ENCODE measurements at places on chromosomes 1 and 21.

DNA sequence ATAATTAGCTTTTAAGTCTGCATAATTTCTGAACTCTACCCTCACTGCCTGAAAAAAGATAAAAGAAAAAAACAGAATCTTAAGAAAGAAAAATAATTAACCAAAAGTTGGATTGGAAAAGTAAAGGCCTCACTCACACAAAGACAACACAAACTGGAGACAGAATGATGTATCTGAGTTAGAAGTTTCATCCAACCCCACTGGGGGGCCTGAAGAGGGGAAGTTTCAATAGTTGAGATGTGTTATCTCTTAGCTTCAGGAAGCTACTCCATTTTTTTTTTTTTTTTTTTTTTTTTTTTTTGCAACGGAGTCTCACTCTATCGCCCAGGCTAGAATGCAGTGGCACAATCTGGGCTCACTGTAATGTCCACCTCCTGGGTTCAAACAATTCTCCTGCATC lies 19.9 kb downstream of the SYDE2 start:
- DNase-seq, result no peak

GRCh38 chr1:113990530-113990929 lies 11.3 kb downstream of the OLFML3 start:
- DNase-seq, result no peak

GRCh38 chr1:31980835-31981455 lies 32.7 kb upstream of the KHDRBS1 start:
- DNase-seq, result no peak

GRCh38 chr1:47738560-47739182 lies 258.5 kb downstream of the TRABD2B start:
- DNase-seq, result no peak

GRCh38 chr1:82446236-82446635 lies 645.5 kb downstream of the ADGRL2 start:
- no peak for DNase-seq

GRCh38 chr1:206864939-206865671 lies at the start of gene IL20:
Gene IL20, plus strand, starts transcription at chr1:206865623. Its CDS starts 230 bp downstream, at chr1:206865853.
- DNase-seq, result peak; percentile 73

GRCh38 chr1:226637147-226637935 lies 88.8 kb downstream of the STUM start:
- DNase-seq, result no peak

- no peak for DNase-seq
Measured at GRCh38 chr1:28258628-28259251, 578 bp upstream of the SESN2 start.

DNA sequence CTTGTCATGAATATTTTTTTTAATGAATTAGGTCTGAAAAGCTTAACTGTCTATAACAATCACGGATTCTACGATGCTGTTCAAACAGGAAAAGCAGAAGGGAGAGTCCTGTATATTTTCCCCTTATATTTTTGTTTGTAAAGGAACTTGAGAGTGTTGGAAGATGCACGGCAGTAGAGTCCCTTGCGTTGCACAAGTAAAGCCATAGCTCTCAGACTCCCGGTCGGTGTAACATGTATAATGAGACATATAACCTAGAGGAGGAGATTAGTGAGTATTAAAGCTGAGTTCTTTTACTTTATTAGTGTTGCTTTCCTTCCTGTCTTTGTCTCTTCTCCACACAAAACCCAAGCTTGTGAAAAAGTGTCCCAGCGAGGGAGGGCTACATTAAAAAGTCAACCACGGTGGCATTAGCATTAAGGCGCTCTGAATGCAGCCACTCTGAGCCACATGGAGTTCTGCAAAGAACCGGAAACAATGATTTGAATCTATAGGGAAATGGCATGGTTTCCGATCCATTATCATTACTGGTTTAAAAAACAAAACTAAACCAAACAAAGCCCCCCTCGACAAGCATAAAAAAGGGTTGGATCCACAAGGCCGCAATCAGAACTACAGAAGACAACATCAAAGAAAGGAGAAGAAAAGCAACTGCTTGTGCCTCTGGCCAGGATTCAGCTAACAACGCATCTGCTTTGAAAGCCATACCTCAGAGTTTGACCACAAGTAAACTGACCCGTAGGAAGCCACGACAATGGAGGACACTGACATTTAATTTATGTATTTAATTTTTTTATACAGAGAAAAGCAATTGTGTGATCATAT lies 356.8 kb downstream of the LMO4 start:
- DNase-seq, result no peak

DNA sequence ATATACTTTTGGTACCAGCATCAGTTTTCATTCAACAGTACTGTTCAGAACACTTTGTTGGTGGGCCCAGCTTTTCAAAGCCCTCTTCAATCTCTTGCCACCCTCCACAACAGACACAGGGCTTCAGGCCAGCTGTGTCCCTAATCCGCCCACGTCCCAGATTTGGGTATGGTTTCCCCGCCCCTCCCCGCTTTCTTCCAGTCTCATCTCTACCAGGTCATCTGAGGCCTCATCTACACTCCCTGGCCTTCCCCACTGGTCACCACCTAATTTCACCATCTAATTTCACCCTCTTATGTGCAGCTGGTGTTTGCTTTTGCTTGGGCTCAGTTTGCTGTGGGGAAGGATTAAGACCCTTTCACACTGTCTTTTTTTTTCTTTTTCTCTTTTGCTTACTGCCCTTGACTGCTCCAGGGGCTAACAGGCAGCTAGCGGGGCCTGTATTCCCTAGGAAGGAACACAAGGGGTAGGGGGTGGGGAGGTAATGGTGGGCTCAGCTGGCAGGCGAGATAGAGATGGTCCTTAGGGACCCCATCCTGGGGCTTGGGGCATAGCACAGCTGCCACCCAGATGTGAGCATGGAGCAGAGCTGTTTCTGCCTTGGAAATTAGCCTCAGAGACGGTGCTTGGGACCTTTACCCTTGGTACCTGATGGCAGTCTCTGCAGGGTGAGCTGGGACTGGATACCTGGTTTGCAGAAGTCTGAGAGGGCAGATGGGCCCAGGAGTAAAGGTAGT lies 3.8 kb upstream of the EPB41 start:
- DNase-seq, result no peak

- DNase-seq, result no peak
Measured at GRCh38 chr1:200921571-200922110, 26.9 kb downstream of the INAVA start.

DNA sequence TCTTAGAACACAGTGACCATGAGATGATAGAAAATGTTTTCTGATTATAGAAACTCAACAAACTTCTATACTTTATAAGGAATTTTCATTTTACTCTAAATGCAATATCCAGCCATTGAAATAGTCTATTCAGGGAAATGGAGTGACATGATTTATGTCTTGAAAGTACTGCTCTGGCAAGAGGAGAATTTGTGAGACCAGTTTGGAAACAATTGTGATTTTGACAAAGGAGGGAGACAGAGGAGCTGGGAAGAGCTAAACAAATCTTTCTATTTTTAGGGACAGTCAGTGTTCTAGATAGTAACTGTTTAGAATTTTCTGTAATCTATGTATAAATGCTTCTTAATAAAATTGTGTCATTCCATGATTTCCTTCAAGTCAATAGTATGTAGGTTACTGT lies 252.3 kb downstream of the FMN2 start:
- DNase-seq, result no peak

GRCh38 chr1:119000371-119001180 lies 12.4 kb upstream of the TBX15 start:
- no peak for DNase-seq

- no peak for DNase-seq
Measured at GRCh38 chr1:151994956-151995355, 1.3 kb upstream of the S100A10 start.

GRCh38 chr1:11684070-11684469 lies 3.1 kb upstream of the MAD2L2 start:
- DNase-seq, result no peak

DNA sequence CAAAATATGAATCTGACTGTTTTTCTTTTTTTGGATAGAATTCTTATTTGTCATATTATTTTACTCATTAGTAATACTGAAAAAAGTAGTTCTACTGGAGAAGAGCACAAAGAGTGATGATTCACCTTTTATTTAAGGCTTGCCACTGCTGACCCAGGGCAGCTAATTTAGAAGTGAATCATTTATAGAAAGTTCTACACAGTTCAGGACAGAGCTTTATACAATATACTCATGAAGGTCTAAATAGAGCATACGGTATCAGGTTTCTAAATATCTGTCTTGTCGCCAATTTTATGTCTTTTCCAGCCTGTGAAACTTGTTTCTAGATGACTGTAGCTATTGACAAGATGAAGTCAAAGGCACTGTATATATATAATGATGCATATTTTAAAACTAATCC lies 25.0 kb downstream of the GIPC2 start:
- DNase-seq, result no peak

GRCh38 chr1:210882414-210883221 lies 251.3 kb downstream of the KCNH1 start:
- no peak for DNase-seq

DNA sequence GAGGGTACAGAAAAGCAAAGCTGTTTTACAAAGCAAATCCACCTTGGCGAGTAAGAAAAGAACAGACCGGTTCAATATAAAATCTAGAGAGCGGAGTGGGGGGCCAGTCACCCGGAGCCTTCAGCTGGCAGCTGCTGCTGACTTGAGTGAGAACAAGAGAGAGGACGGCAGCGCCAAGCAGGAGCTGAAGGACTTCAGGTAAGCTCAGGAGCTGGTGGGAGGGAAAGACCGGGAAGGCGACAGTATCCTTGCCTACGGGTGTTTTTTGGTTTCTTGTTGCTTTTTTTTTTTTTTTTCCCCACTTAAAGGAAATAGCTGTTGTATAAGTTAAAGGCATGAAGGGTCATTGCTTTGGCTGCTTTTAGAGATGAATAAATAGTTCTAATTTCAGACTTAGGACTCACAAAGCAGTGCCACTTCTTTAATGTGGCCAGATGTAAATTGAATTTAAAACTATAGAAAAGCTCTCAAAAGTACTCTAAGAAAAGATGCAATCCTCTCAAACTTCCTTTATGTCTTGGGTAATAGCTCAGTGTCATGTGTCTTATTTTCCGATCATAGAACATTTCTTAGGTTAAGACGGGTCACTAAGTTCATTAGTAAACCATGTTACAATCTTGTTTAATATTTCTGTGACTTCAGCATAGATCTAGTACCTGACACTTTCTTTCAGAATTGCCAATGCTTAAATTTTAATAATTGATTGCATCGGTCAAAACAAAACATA lies 82.8 kb downstream of the PRDM2 start:
- DNase-seq, result no peak

DNA sequence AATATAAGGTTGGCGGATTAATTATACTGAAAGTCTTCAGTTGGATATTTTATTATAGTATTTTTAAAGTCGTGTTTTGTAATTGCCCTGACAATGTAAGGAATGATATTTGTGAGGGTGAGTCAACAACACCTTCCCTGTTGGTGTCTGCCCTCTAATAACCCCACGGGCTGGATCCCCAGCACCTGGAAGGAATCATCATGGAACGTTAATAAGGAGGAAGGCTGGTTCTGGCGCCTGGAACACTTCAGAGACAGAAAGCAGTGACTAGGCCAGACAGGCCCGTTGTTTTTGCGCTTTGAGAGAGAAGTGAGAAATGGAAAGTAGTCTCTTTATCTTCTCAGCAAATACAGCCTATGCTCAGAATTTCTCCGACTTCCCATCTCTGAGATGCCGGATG lies 31.6 kb downstream of the TEX35 start:
- no peak for DNase-seq

DNA sequence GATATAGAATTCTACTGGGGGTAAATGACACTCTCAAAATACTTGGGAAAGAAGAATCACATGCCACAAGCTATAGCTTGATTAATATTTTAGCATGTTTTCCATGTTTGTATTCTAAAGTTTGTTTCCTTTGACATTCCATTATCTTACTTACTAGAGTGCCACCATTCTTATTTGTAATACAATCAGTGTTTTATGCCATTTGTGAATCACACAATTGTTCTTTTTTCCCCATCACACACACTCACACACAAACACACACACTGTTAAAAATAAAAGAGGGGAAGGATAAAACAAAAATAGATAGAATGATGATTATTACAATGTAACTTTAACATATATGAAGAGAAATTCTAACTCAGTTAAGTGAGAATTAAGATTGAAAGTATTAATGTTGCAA lies 16.0 kb upstream of the TEKT2 start:
- no peak for DNase-seq

DNA sequence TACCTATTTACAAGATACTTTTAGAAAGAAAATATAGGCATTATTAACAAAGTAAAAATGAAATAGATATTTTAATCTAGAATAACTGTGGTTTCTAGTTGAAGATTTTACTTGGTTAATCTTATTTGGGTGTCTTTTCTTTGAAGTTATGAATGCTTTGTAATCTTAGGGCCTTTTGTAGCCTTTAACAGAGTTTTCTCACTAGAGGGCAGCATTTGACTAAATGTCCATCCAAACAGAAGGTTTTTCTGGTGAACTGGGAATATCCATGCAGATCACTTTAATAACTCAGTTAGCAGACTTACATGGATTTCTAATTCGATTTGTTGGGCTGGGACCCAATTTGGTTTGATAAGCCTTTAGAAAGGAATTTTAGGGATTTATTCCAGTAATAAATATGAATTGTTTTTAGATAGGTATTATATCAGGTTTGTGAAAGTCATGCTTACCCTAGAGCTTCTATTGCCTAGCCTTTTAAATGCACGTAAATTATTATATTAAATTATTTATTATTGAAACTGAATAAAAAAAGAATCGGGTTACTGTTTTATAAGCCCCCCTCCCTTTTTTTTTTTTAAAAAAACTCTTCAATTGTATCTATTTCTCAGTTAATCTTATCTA lies 119.7 kb downstream of the ZNF326 start:
- DNase-seq, result no peak

GRCh38 chr21:43906585-43907370 lies 41.8 kb downstream of the AGPAT3 start:
- DNase-seq, result no peak

- no peak for DNase-seq
Measured at GRCh38 chr1:218294546-218294945, 9.5 kb downstream of the RRP15 start.

DNA sequence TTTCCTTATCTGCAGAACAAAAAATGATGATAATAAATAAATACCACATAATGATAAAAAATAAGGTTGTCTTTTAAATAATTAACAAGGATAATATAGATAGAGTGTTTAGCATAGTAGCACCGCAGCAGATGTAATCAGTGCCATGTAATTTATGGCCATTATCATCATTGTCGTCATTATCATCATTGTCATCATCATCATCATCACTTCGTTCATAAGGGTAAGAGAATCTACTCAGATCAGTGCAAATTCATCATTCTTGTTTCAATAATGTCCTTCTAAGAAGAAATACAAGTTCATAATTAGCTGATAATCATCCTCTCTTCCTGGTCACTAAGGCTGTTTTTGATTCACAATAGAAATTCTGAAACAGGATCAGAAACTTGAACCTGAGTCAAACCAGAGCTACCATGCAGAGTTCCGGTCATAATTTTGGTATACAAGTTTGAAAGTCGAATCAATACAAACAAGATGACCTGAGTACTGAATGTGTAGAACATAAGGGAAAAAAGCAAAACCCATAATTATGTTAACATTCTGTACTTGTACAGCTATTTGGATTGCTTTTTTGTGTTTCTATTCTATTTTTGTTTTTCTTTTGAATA lies 172.0 kb downstream of the LRRC40 start:
- no peak for DNase-seq

GRCh38 chr1:227744668-227745067 lies 9.4 kb downstream of the SNAP47 start:
- DNase-seq, result no peak
